ENCODE measurements at places on chromosomes 1 and 21.

DNA sequence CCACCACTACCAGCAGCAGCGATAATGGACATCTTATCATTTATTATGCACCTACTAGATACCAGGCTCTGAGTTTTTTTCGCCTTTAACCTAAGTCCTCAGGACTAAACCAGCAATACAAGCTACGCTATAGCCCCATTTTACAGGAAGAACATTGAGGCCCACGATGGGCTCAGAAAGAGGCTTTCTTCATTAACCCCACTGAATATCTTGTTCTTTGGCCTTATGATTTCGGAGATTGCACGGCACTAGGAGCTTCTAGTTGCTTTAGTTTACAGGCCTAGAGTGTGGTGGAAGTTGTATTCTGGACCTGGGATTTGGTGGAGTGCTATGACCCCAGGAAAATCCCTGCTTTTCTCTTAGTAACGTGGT is 1.5 kb downstream of the SESN2 start:
- no peak for DNase-seq

DNA sequence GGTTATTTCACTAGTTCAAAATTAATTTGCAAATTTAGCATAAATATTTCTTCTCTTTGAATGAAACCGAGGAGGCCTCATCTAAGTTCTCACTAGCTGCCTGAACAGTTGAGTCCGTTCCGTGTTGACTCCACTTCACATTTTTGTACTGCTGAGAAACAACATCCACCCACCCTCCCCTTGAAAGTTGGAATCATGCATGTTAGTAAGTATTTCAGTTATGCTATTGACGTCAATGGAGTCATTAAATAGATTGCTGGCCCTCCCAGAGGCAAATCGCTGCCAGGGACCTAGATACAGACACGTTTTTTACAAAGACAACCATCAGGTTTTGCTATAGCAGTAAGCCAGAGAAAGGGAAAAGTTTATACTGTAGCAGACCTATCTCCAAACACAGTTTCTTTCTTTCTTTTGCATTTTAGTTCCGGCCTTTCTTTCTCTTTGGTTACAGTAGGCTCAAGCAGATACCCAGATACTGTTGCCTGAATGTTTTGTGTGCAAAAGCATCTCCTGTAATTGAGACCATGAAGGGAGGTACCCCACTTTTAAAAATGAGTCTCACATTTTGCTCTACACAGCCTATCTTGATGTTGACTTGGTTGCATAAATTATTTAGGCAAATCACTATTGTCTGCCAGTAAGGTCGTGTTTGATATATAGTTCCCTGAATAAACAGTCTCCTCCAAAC is 262.6 kb upstream of the SGIP1 start:
- no peak for DNase-seq

DNA sequence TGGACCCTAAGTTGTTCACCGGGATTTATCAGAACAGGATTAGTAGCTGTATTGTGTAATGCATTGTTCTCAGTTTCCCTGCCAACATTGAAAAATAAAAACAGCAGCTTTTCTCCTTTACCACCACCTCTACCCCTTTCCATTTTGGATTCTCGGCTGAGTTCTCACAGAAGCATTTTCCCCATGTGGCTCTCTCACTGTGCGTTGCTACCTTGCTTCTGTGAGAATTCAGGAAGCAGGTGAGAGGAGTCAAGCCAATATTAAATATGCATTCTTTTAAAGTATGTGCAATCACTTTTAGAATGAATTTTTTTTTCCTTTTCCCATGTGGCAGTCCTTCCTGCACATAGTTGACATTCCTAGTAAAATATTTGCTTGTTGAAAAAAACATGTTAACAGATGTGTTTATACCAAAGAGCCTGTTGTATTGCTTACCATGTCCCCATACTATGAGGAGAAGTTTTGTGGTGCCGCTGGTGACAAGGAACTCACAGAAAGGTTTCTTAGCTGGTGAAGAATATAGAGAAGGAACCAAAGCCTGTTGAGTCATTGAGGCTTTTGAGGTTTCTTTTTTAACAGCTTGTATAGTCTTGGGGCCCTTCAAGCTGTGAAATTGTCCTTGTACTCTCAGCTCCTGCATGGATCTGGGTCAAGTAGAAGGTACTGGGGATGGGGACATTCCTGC is 3.9 kb upstream of the OLFML3 start:
- DNase-seq, result no peak

DNA sequence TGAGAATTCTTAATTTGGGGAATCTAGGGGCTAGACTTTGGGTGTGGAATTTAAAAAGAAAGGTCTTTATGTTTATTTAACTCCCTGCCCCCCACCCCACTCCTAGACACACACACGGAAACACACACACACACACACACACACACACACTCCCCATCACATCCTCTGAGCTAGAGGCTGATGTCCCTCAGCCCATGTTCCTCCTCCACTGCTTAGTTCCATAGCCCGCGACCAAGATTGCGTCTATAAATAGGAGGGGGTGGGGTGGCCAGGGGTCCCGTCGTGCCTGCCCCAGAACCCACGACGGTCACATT is 655 bp upstream of the KIRREL1 start:
- DNase-seq, result no peak

GRCh38 chr21:32192291-32193097 is 86.4 kb downstream of the MIS18A start:
- no peak for DNase-seq

DNA sequence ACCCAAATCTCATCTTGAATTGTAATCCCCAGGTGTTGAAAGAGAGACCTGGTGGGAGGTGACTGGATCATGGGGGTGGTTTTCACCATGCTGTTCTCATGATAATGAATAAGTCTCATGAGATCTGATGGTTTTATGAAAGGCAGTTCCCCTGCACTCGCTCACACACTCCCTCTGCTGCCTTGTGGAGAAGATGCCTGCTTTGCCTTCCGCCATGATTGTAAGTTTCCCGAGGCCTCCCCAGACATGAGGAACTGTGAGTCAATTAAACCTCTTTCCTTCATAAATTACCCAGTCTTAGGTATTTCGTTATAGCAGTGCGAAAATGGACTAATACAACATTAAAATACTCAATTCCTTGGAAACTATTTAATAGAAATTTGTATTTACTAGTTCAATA is 99.2 kb downstream of the PROX1 start:
- DNase-seq, result no peak

GRCh38 chr1:7300893-7301663 is 470.0 kb upstream of the VAMP3 start:
- no peak for DNase-seq

DNA sequence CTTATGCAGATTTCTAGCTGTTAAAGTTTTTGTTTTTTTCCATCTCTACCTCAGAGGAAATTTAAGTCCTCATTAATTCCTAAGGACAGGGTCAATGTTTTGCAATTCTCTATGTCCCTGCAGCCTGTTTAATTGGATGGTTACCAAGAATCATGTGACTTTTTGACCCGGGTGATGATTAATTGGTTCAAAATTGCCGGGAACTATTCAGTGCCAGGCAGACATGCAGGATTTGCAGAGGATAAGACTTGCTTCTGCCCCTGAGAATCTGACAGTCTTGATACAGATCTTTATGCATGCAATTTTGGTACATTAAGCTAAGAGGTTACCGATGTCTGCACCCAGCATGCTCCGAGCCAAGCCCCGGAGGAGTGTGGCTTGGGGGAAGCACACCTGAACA is 87.9 kb downstream of the PLPP3 start:
- no peak for DNase-seq

GRCh38 chr1:26161415-26162219 is 2.7 kb downstream of the FAM110D start:
- no peak for DNase-seq

GRCh38 chr1:100613817-100614559 is 76.0 kb downstream of the GPR88 start:
- DNase-seq, result no peak

DNA sequence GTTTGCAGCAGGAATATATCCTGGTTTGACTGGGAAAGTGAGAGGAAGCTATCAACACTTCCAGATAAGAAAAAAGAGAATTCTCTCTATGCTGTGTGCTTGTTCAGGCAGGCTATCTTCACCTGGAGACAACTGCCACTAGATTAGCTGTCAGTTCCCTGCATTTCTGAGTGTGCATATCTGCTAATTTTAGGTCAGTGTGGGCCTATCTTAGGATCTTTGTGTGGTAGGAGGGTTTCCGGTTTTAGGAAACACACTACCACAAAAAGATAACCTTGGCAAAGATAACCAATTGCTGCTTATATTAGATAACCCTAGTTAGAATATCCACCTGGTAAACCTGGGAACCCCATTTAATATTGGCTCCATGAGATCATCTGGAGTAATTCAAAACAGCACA is 22.5 kb upstream of the GBP5 start:
- DNase-seq, result no peak

- no peak for DNase-seq
Observed at GRCh38 chr1:206687915-206688442, 3.3 kb downstream of the MAPKAPK2 start.

GRCh38 chr21:39518055-39518846 is 66.5 kb downstream of the SH3BGR start:
- DNase-seq, result no peak

GRCh38 chr1:229856009-229856650 is 210.9 kb upstream of the GALNT2 start:
- no peak for DNase-seq

- no peak for DNase-seq
Observed at GRCh38 chr1:116994411-116994810, 7.1 kb upstream of the CD101 start.

GRCh38 chr1:45265244-45265643 is 58.8 kb upstream of the ZSWIM5 start:
- DNase-seq, result no peak

DNA sequence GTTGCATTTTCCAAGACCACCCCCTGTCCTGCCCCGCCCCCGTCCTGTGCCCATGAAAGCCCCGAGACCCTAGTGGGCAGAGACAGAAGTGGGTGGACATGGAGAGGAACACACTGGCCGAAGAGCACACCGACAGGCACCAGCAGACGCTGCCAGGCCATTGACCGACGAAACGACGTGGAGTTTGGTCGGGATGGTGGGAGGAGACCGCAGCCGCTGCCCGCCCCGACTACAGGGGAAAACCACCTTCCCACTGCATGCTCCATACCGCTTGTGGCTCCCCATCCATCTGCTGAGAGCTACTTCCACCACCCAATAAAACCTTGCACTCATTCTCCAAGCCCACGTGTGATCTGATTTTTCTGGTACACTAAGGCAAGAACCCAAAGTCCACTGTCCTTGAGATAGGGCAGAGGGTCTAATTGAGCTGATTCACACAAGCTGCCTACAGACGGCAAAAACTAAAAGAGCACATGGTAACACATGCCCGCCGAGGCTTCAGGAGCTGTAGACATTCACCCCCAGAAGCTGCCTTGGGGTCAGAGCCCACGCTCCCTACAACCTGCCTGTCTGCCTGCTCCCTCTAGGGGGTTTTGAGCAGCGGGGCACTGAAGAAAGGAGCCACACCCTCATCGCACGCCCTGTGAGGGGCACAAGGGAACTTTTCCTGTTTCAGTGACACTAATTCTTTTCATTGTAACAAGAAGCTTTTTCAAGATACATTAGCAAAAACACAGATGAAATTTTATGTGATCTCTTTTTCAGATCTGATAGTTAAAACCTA is 81.2 kb upstream of the RAB3GAP2 start:
- no peak for DNase-seq

DNA sequence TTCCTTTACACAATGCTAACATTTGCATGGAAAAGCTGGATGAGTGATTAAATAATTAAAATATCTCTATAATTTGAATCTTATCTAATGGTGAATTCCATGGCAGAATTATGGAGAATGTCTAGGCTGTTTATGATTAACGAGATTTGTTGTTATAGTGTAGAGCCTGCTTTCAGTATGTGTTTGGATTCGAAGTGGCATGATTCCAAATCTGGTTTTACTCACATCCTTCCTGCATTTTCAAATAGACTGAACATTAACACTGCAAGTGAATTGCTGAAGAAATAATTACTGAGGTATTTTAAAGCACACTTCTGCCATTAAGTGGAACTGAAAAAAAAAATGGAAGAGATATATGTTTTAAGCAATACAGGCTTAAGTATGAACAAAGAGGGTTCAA is 5.1 kb upstream of the NEK7 start:
- no peak for DNase-seq

- DNase-seq, result no peak
Observed at GRCh38 chr1:115975569-115976061, 698 bp upstream of the SLC22A15 start.

GRCh38 chr1:162697140-162697895 is 65.1 kb downstream of the DDR2 start:
- no peak for DNase-seq

GRCh38 chr1:14599800-14600199 is 1.3 kb downstream of the KAZN start:
- no peak for DNase-seq

GRCh38 chr1:84259989-84260388 is 41.5 kb upstream of the SAMD13 start:
- DNase-seq, result no peak

DNA sequence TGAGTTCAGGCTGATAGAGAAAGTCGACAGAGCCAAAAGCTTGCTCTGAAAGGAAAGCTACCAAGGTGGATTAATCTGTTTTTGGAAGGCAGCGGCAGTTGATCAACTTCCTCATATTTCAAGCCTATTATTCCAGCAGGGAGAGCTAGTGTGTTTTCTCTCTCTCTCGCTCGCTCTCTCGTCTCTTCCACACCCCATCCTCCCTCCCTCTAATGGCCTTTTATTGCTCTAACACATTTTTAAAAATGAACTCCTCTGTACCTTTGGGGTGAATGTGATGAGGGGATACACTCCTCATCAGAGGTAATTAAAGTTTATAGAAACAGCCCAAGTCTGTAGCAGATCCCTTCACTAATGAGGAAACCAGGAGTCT is 126.4 kb downstream of the CLIC6 start:
- no peak for DNase-seq

All from C1 segment of cervical spinal cord (tissue), 14 donors.